ENCODE measurements at places on chromosomes 6 and 20.

DNA sequence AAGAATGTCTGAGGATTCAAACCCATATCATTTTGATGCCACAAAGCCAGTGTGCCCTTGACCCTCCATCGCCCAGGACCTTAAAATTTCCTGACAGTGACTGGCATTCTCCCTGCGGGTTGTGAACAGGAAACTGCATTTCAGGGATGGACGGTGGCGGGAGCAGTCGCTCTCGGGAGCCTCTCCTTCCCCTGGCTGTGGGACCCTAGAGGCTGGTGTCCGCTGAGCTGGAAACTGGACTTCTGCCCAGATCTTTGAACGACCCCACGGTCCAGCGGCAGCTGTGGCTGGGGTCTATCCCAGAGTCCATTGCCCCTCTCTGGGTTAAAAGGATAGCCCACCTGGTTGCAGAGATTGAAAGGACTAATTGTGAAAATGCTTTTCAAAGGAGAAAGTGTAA lies 1.4 kb upstream of the SEC63 start:
- DNase-seq: no peak

- DNase-seq: no peak
Observed at GRCh38 chr6:26315274-26315673, 49.7 kb upstream of the BTN3A2 start.

GRCh38 chr20:63846128-63846771 lies 15.0 kb upstream of the ABHD16B start:
- no peak for DNase-seq

GRCh38 chr6:157613011-157613522 lies 210.0 kb upstream of the SNX9 start:
- no peak for DNase-seq

GRCh38 chr6:154797857-154798256 lies 64.6 kb downstream of the SCAF8 start:
- DNase-seq: no peak

All from stimulated activated CD8-positive, alpha-beta memory T cell treated with anti-CD3 and anti-CD28 coated beads, Interleukin-7, amount 100 ng/mL, for 1 hour (primary cell).